AG09309 (cell line): ENCODE measurements at places on chromosomes 3 and 15.

DNA sequence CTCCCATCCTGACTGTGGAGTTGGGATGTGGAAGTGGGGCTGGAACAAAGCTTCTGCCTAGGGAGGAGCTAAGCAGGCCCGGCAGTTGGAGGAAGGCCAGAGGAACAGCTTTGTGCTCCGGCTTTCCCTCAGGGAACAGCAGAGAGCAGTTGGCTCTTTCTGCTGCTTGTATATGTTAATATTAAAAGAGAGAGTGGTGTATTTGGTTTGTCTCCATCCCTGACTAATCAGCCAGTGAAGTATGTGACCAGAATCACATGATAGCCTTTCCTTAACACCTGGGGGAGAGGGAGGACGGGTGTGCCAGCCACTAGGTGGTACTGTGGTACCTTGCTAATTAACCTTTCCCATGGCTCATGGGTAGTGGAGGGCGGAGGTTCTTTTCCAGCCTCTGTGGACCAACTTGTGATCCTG lies 10.0 kb downstream of the EIF2B5 start:
- no peak for DNase-seq

- DNase-seq = no peak
Measured at GRCh38 chr3:154690413-154690812, 260.4 kb upstream of the GPR149 start.

DNA sequence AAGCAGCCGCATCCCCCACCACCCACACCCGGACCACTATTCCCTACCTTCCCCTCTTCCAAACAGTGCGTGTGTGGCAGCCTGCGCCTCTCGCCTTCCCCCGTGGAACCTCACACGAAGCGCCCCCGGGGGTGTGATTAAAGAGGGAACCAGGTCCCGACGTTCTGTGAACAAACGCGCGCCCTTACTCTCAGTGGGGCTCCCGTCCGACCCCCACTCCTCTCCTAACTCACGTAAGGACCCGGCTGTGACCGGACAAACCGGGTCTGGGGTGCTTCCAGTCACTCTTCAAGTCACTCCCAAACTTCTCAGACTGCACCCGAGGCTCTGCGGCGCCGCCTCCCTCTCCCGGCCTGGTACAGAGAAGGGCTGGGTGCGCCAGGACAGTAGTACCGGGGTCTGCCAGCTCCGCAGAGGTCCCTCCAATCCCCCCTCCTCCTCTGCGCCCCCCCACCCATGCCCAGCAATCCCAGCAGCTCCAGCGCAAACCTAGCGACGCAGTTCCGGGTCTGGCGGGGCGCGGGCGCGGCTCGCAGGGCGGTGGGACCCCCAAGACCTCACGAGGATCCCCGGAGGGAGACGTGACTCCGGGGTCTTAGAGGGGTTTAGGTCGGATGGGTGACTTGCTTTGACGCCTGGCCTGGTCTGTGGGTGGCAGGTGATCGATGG lies 574 bp downstream of the DUOXA1 start:
- DNase-seq = no peak

- no peak for DNase-seq
Measured at GRCh38 chr3:277873-278272, 81.3 kb downstream of the CHL1 start.

GRCh38 chr3:65485826-65486469 lies 552.8 kb downstream of the MAGI1 start:
- DNase-seq = no peak

GRCh38 chr3:11727207-11727606 lies 83.5 kb upstream of the VGLL4 start:
- no peak for DNase-seq

- peak; percentile 16 for DNase-seq
Measured at GRCh38 chr3:30401971-30402370, 204.4 kb upstream of the TGFBR2 start.

DNA sequence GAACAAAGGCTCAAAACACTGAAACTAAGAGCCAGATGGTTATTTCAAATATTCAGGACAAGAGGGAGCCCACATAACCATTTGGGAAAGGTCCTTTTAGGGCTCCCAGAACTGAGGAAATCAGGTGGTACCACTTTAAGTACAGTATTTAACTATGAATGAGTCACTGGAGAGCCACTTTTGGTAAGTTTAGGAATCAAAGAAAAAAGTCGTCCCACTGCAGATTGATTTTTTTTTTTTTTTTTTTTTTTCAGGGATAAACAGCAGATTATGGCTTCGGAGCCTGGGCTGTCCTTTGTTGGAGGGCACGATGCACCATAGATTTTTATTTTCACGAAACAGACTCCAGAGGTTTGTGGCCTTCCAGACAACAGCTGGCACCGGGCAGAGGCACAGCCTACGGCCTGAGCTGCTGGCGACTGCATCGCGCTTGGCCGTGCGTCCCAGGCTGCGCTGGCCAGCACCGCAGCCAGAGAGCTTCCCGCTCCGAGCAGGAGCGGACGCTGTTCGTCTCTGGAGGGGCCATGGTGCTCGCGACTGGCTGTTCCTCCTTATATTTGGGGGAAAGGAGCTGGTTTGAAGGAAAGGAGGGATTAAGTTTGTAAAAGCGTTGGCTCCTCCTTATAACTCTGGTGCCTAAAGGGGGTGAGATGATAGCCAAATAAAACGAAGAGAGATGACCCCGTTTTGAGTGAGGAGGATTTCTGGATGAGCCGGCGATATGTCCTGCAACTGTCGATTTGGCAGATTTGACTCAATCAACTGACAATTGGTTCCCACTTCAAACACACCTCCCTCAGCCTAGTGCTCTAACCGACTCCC lies 152.9 kb upstream of the GOLIM4 start:
- DNase-seq = no peak

- DNase-seq = no peak
Measured at GRCh38 chr3:7205962-7206361, 345.0 kb downstream of the GRM7 start.

DNA sequence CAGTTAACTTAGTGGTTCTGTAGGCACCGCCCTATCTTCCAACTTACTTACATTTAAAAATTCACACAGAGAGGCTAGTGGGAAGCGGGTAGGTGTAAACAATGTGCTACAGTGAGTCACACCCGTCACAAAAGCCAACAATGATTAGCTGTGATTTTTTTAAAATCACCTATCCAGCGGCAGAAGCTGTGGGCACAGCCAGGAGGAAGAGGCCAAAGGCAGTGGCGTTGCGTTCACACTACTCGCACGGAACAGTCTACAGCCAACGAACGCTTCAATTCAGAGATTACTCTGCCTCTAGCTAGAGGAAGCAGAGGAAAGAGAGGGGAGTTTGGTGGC lies 2.5 kb upstream of the NLGN1 start:
- no peak for DNase-seq

- DNase-seq = no peak
Measured at GRCh38 chr15:40252438-40253166, 13.7 kb downstream of the PAK6 start.

- no peak for DNase-seq
Measured at GRCh38 chr15:57419335-57419734, 43.0 kb downstream of the CGNL1 start.

- DNase-seq = no peak
Measured at GRCh38 chr3:49671291-49672288, 2.6 kb upstream of the APEH start.

DNA sequence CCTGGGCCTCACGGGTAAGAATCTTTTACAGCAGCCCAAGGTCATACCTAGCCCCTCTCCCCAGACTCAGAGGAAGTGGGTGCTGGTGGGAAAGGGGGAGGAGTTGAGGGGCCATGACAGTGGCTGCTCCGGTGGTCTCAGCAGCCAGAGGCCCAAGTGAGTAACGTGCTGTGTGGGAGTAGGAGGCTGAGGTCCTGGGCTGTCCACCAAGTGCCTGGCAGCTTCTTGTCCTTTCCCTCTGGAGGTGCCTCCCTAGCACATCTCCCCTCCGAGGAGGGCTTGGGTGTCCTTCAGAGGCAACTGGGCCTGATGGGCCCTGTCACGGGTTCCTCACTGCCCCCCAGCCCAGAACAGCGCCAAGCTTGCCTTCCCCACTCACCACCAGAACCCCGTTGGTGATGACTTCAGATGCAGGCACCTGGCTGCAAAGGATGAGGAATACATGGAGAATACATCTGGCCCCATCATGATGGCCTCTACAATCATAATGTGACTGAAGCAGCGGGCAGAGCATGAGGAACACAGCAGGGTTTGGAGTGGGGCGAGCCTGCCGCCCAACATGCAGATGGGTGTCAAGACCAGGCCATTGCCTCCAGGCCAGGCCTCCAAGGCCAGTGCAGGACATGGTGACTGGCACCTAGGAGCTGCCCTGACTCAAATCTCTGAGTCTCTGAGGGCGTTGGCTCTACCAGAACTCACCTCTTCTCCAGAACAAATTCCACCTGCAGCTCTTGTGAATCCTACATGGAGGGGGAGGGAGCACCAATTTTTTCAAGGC lies 3.3 kb downstream of the PLA2G4F start:
- no peak for DNase-seq

DNA sequence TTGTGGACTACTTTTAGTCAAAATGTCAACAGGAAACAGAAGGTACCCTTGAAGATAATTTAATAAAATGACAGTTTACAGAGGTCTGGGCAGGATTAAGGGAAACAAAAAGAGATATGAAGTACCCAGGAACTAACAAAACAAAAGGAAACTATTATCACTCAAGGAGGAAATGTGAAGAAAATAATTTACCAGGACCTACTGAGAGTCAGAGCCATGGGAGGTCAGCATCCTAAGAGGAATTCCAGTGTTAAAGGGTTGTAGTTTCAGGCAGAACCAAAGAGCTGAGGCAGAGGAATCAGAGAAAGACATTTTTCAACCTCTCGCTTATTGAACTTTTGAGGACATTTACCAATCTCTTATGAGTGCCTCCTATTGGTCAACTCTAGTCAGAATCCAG lies 408.9 kb upstream of the CBLB start:
- DNase-seq = no peak

- DNase-seq = peak; percentile 10
Measured at GRCh38 chr3:154334973-154335420, 10.7 kb upstream of the DHX36 start.
